ENCODE measurements at places on chromosomes 11 and 22.

DNA sequence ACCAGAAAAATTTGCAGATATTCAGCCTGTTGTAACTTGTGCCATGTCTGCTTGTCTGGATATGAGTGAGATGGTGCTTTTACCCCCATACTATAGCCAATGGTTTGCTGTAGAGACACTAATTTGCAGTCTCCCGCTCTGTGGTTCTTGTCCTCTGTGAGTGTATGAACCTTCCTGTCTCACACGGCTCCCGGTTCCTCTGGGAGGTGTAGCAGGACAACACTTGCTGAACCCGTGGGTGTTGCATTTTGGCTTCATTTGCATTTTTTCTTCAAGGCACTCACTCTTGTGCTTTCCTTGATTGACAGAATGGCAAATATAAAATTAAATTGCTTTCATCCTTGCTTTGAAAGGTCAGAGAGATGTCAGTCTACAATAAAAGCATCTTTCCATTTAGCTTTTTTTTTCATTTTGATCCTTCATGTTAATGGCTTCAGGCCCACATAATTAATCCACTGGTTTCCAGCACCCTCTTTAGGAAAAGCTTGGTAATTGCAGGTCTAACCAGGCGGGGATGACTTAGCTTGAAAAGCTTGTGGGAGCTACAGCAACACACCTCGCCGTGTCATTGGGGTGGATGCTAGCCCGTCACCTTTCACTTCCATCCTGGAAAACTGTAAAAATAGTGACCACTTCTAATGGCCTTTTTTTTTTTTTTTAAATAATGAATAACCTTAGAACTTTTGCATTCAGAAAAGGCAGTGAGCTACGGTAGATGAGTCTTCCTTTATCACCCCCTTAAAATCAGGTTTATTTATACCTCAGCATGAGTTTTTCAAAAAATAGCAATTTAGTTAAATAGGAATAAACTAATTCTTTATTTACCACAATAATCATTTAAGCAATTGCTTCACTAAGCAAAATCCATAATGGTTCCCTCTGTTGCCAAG is 27.4 kb upstream of the ST14 start:
- DNase-seq = peak; percentile 70

DNA sequence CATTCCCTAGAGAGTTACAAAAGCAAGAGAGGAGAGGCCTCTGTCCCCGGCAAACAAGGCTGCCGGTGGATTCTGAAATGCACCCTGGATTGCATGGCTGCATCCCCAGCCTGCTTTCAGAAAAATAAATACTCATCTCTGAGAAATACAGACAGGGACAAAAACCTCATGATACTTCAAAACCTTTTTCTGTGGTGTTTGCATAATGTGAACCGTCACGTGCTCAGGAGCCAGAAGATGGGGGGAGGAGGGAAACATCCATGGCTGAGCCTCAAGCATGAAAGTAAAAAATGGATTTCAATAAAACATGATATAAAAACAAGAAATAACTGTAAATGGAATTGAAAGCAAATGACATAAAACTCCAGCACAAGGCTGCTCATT is 198.5 kb upstream of the NCAM1 start:
- DNase-seq = no peak

DNA sequence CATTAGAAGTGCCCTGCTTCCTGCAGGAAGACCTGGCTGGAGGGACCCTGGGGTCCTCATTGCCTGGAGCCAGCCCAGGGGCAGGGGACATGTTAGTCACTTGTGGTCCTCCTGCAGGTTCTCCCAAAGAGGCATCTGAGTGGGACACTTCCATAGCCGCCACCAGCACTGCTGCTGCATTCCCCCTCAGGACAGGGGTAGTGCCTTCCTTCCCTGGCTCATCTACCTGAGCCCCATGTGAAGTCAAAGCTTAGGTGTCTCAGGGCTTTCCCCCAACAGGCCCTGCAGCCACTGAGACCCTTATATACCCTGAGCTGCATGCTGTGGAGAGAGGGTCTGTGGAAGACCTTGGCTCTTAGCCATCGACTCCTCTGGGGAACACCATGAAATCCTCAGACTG is 45.0 kb upstream of the VPREB1 start:
- DNase-seq = no peak

DNA sequence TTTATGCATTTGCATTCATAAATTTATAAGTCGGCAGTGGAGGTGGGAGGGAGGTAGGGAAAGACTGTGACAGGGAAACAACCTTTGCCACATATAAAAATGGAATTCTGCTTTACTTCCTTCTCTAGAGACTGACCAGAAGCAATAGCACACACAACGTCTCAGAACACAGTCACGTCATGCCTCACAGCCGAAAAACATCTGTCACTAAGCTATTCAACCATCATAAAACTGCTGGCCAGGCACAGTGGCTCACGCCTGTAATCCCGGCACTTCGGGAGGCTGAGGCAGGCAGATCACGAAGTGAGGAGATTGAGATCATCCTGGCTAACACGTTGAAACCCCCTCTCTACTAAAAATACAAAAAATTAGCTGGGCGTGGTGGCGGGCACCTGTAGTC is 101.0 kb upstream of the CHRM4 start:
- DNase-seq = no peak

DNA sequence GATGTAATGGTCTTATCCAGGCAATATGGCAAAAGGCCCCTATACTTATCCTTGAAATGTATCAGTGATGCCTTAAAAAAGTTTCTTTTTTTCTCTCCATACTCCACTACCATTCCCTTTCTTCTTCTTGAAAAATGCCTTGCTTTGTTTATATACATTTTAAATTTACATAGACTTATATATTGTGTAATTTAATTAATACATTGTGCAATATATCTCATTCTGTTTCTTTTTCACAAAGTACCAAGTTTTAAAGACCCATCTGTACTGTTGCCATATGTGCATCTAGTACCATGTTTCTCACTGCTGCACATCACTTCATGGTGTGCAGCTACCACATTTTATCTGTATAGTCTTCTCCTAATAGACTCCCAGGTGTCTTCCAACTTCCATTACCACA is 7.5 kb downstream of the MMP8 start:
- DNase-seq = no peak
